ENCODE measurements at places on chromosomes 16 and 17.

DNA sequence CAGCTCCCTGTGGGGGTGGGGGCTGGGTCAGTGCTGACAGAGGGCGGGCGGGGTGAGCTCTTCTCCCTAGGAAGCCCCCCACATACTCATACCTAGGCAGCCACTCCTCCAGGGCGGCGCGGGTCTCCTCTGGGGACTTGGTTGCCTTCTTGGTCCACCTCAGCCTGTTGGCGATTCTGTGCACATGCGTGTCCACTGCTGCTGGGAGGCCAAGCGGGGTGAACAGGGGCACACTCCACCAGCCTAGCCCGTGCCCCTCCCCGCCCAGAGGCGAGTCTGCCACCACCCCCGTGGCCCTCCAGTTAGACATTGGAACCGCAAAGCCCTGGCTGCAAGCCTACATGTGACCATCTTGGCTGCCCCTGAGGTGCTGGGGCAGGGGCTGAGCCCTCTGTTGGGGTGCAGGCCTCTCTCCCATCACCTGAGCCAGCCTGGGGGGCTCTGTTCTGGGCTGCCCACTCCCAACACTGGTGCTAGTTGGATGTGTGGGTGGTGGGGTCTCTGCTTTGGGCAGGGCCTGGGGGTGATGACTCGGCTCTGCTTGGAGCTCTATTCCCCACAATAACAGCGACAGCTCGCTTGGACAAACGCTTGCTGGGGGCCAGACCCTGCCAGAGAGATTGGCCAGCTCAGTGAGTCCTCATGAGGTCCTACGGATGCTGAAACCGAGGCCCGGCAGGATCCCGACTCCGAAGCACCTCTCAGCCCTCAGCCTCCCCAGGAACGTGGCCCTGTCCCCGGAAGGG, 7.4 kb downstream of the NTHL1 start:
- DNase-seq = peak; percentile 22

GRCh38 chr16:6019490-6019991, 921.9 kb upstream of the EEF2KMT start:
- no peak for DNase-seq

DNA sequence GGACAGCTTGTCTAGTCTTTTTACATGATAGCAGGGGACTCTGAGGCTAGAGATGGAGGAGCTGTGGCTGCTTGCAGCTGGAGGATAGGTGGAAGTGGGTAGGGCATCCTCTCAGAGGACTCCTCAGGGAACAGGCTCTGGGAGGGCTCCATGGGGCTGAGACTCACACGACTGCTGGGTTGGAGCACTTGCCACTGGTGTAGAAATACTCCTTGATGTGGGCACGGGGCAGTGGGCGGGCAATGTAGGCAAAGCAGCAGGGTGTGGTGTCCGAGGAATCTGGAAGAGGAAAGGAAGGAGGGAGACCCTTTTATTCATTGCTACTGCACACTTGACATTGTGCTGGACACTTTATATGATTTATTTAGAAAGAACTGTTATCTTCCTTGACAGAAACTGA, 1.8 kb downstream of the CCL5 start:
- no peak for DNase-seq

DNA sequence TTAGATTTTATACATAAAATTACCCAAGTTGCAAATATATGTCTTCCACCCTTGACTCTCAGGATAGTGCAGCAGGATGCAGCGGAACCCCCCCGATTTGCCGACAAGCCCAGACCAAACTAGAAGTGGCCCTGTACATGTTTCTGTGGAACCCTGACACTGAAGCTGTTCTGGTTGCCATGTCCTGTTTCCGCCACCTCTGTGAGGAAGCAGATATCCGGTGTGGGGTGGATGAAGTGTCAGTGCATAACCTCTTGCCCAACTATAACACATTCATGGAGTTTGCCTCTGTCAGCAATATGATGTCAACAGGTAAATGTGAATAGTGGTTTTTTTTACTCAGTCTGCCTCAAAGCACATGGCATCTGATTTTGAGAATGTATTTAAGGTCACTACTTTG, 70.7 kb downstream of the OMG start:
- DNase-seq = no peak

DNA sequence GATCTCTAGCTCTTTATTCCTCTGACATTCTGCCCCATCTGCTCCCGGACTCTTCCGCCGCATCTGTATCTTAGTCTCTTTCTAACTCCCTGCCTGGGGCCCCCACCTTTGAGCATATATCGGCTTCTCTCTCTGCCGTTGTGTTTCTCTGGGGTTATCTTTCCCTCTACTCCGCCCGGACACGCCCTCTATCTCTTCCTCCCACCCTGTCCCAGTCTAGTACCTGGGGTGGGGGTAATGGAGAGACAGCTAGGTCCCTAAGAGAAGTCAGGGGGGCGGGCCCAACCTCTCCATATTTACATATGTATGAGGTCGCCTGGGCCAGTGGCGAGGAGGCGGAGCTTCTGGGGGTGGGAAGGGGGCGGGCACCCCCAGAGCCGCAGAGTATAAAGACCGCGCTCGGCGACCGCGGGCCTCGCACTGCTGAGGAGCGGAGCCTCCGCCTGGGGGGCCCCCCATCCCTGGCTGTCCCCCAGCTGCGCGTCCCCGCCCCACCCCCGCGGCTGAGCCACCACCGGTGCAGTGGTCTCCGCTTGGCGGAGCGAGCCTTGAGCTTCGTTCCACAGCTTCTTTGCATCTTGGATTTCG, at the start of gene ATP1B2:
Gene ATP1B2, plus strand, starts transcription at position 418 of the 588 bp plus-strand sequence. CDS start 593 bp downstream, outside the sequence.
- peak; percentile 51 for DNase-seq

DNA sequence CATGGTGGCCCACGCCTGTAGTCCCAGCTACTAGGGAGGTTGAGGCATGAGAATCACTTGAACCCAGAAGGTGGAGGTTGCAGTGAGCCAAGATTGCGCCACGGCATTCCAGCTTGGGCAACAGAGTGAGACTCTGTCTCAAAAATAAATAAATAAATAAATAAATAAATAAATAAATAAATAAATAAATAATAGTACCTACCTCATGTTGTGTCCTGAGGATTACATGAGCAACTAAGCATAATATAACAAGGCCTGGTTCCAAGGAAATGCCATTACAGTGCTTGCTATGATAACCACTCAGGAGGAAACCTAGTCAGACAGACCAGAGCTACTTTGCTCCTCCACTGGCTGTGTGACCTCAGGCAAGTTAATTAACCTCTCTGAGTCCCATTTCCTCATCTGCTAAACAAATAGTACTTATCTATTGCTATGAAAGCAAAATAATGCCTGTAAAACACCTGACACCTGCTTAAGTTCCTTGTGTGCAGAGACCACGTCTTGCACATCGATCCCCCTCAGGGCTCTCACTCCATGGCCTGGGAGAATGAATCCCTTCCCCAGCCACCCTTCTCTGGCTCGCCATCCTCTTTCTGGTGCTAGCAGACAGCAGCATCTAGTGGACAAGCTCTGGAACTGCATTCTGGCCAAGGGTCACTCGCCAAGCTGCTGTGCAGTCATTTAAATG, 7.5 kb downstream of the EPOP start:
- peak; percentile 75 for DNase-seq

GRCh38 chr17:61196302-61196704, 203.3 kb upstream of the TBX2 start:
- peak; percentile 31 for DNase-seq

- peak; percentile 96 for DNase-seq
These were observed at the start of gene SEZ6L2 for GRCh38 chr16:29899516-29900101. Gene SEZ6L2, minus strand, starts transcription at chr16:29899550. Its CDS starts 531 bp downstream, at chr16:29899019.

DNA sequence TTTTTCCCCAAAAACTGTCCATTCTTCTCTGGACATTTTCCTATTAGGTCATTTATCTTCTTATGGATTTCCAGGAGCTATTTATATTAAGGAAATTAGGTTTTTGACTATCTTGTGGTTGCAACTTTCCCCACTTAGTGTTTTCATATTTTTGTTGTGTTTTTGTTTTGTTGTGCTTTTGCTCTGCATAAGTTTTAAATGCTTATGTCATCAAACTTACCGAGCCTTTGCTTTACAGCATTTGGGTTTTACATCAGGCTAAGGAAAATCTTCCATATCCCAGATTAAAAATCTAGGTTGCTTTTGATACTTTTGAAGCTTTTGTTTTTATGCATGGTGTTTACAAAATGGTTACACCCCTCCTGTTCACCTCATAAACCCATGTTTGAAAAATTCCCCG, 27.5 kb downstream of the MAF start:
- no peak for DNase-seq

DNA sequence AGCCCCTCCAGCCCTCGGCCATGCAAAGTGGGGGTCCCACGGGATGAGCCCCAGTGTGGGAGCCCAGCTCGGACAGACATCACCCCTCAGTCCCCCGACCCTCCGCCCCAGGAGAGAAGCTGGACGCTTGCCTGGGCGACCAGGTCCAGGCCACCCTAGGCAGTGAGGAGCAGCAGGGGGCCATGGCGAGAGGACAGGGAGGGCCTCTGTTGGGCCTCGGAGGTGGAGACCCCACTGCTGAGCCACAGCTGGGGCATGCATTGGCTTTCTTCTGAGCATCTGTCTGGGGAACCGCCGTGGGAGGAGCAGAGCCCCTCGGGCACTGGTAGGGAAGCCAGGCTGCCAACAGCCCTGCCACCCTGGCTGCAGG, 13.0 kb downstream of the ACTG1 start:
- DNase-seq = no peak

DNA sequence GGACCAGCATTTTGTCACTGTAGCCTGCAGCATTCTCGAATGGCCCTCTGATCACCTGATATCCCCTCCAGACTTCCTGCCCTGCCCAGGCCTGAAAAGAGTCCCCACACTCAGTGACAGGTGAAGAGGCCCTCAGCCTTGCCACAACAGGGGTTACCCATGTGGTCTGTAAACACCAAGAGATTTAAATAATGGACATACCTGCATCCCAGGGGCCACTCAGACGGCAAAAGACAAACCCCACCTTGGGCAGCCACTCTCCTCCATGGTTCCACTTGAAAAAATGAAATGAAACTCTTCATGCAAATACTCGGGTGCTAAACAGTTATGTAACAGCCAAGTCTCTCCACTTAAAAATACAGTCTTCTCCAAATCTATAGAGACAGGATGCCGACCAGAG, 22.9 kb upstream of the PECAM1 start:
- no peak for DNase-seq

DNA sequence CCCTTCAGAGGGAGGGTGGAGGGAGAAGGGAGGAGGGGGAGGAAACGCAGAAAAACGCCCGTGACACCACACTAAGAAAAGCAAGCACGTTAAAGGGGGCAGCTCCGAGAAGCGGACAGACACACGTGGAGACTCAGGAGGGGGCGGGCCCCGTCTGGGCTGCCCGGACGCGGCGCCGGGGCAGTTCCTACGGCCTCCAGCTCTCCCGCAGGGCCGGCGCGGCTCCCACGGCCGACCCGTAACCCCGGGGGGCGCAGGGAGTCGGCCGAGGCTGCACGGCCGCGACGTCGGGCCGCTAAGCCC, 362 bp downstream of the KLHDC4 start:
- DNase-seq = peak; percentile 9

- peak; percentile 54 for DNase-seq
These were observed 1.7 kb downstream of the IL4R start for GRCh38 chr16:27315333-27316037.

DNA sequence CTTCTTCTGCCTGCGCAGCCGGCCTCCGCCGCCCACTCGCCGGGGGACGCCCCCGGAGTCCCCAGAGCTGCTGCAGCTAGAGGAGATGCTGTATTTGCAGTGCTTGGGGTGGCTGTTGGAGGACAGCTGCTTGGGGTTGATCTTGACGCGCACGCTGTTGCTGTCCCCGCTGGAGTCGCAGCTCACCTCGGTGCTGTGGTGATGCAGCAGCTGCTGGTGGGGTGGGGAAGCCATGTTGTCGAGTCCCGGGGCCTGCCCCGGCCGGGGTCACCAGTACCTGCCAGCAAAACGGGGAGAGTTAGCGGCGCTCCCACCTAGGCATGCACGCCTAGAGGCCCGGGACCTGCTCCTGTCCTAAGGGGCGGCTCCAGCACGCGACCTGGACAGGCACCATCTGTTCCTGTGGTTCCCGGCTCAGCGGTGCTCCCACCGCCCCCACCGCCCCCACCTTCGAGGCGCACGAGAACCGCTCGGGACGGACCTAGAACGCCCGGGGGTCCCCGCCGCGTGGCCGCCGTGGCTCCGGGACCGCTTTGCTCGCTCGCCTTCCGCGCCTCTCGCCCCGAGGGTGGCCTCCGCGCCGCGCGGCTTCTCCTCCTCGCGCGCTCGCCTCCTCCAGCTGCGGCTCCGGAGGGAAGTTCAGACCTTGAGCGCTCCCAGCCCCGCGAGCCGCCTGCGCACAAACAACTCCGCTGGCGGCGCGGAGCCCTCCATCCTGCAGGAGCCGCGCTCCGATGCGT, 863 bp downstream of the ADCY9 start:
- peak; percentile 74 for DNase-seq

GRCh38 chr16:46974352-46974751, 878 bp upstream of the DNAJA2 start:
- DNase-seq = peak; percentile 16

- no peak for DNase-seq
These were observed 515.3 kb downstream of the GRIN2A start for GRCh38 chr16:9666834-9667480.

GRCh38 chr17:9536061-9536460, 39.6 kb downstream of the STX8 start:
- DNase-seq = no peak

DNA sequence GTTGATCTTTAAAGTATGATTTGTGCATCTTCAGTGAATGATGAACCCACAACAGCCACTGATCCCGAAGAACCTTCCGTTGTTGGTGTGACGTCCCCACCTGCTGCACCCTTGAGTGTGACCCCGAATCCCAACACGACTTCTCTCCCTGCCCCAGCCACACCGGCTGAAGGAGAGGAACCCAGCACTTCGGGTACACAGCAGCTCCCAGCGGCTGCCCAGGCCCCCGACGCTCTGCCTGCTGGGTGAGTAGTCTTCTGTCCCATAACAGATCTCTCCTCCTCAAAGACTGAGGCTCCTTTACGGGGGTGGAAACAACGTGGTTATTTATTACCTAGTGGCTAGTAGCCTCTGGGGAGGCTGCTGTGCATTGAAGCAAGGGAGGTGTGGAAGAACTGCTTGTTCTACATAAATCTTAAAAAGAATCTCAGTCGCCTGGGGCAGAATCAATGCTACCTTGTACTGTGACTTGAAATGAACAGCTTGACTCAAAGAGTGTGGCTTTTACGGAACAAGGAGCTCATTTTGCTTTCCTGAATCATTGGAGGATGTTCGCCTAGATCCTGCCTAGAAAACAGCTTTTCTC, 63.0 kb upstream of the CLEC18A start:
- DNase-seq = no peak

- peak; percentile 61 for DNase-seq
These were observed 68.5 kb downstream of the ZDHHC7 start for GRCh38 chr16:84942786-84943185.

GRCh38 chr16:28087675-28088300, 24.3 kb upstream of the GSG1L start:
- DNase-seq = no peak

GRCh38 chr16:19804538-19805323, 79.9 kb downstream of the GPRC5B start:
- DNase-seq = no peak

GRCh38 chr17:38967290-38967738, at the start of gene FBXO47:
Gene FBXO47, minus strand, starts transcription at chr17:38967403. Its CDS starts 4,378 bp downstream, at chr17:38963025.
- peak; percentile 79 for DNase-seq

All from EH (cell line).